ENCODE measurements at places on chromosomes 6 and 20.
A peak's percentile ranks its signal among the peaks of the same experiment; 100 is the strongest.

- DNase-seq, result no peak
Observed at GRCh38 chr6:141208101-141208500, 924.6 kb upstream of the GJE1 start.

- DNase-seq, result no peak
Observed at GRCh38 chr20:56409521-56409920, 2.5 kb upstream of the CASS4 start.

GRCh38 chr20:52268184-52268749, 76.7 kb upstream of the ZFP64 start:
- DNase-seq, result no peak

DNA sequence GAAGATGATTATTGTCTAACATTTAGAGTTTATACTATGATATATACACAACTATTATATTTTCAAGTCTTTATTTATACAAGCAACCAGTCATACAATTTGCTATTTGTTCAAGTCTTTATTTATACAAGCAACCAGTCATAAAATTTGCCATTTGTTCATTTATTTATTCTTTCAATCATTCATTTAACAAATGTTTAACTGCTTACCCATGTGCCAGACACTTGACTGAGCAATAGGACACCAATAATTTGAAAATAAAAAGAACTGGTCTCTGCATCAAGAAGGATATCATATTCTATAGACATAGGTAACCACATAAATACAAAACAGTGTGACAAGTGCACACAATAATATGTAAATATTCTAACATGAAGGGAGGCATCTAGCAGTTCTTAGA, 20.3 kb downstream of the GRIK2 start:
- no peak for DNase-seq

DNA sequence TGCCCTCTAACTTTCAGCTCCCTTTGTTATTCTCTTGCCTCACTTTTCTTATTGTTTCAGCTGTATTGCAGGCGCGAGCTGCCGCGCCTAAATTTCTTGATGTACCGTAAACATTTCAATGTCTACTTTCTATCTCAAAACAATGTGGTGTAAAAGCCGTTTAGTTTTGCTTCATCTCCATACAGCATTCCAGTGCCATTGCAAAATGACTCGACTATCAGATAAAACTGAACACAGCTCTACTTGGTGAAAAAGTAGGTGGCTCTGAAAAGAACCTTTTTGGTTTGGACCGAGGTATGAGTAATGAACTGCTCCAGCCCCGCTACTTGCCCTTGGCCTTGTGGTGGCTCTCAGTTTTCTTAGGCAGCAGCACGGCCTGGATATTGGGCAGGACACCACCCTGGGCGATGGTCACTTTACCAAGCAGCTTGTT, 74.6 kb downstream of the OR2B2 start:
- DNase-seq, result peak; percentile 33

- DNase-seq, result no peak
Observed at GRCh38 chr6:134954272-134955000, 4.5 kb upstream of the ALDH8A1 start.

DNA sequence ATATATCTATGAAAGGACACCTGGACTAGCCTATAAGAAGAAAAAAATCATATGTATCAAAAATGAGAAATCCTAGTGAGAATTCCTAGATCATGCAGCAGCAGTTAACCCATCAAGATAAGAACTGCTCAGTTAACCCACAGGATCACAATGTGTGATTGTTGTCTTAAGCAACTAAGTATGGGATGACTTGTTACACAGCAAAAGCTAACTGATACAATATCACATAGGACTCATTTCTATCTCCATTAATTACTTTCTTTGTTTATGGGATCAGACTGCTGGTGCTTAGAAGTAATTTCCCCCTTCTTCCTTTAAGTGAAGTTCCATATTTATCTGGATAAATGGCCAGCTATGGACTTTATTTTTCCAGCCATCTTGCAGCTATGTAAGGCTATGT, 280.8 kb upstream of the MARCKS start:
- DNase-seq, result no peak

GRCh38 chr6:119340796-119341487, 8.6 kb downstream of the MAN1A1 start:
- DNase-seq, result peak; percentile 25

- DNase-seq, result no peak
Observed at GRCh38 chr20:42530855-42531448, 658.8 kb downstream of the PTPRT start.

DNA sequence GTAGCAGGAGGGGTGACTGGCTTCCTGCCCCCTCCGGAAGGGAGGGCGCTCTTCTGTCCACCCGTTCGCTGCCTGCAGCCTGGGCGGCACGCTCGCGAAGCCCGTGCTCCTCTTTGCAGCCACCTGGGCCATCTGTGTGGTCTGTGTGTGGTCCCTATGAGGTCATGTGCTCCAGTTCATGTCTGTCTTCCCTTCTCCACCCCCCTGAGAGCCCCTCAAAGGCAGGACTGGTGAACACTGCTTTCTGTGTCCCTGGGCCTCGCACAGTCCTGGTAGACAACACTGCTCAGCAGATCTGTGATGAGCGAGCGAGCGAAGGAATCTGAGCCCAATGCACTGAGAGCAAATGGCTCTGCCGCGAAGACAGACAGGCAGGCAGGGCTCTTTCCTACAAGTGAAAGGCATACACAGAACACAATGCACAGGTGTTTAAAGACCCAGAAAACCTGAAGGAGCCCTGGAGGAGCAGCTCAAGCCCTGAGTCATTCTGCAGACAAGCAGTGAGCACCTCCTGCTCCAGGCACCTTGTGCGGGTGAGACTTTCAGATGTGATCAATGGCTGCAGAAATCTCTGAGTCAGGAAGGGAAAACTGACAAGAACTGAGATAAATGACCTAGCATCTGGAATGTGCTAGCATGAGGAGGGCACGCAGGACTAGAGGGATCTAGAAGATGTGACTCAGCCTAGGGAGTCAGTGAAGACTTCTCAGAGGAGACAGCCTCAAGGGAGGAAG, 27.1 kb downstream of the PPP1R3G start:
- DNase-seq, result no peak

DNA sequence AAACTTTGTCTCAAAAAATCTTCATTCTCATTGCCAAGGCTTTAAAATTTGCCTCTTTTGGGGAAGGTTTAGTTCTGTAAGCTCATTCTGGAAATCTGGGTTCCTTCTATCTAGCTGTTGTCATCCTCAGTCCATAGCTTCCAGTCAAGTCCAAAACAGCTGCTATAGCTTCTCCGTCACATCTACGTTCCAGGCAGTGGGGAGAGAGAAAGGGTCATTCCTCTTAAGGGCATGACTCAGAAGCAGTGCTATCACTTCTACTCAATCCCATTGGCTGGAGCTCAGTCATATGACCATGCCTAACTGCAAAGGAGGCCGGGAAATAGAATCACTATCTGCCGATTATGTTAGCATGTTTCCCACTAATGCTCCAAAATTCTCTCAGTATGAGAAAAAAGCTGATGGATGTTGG, 141.4 kb upstream of the PTPN1 start:
- no peak for DNase-seq

GRCh38 chr6:72911463-72912155, 289.7 kb downstream of the KCNQ5 start:
- DNase-seq, result no peak

GRCh38 chr6:68634726-68635411, at the start of gene ADGRB3:
ADGRB3 (plus strand) TSS chr6:68635282; CDS start chr6:68638676, 3,394 bp downstream.
- DNase-seq, result peak; percentile 93

DNA sequence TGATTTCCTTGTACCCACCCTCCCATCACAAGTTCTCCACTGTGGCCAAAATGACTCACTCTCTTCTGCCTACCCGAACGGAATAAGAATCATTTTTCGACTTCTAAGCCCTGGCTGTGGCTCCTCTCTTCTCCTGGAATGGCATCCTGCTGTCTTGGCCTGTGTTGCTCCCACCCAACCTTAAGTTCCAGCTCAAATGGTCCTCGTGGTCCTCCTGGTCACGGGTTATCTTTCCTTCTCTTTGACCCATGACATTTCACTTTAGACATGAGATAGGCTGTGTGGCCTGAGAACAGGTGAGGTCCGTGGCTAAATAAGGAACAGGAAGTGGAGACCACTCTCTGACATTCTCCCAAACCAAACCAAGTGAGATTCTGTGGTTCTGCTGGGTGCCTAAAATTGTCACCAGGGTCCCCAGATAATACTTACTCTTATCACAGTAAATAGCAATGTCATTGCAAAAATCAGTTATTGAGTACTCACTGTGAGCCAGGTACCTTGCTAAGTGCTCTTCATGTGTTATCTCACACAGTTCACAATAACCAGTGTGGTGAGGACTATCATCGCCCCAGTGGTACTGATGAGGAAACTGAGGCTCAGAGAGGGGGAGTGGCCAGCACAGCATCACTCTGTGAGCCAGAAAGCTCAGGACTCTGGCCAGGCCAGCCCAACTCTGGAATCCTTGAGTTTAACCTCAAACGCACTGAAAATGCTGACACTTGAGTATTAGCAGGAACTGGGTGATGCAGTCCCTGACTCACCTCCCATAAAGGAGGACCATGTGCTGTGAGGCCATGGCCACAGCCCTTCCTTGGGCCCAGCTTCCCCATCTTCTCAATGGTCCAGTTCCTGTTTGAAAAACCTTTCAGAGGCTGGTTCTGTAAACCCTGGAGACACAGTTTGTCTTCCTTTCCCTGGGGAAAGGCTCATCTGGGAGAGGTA, 74.8 kb upstream of the SIRPA start:
- DNase-seq, result no peak

GRCh38 chr6:11983306-11983705, 28.8 kb upstream of the HIVEP1 start:
- DNase-seq, result no peak

DNA sequence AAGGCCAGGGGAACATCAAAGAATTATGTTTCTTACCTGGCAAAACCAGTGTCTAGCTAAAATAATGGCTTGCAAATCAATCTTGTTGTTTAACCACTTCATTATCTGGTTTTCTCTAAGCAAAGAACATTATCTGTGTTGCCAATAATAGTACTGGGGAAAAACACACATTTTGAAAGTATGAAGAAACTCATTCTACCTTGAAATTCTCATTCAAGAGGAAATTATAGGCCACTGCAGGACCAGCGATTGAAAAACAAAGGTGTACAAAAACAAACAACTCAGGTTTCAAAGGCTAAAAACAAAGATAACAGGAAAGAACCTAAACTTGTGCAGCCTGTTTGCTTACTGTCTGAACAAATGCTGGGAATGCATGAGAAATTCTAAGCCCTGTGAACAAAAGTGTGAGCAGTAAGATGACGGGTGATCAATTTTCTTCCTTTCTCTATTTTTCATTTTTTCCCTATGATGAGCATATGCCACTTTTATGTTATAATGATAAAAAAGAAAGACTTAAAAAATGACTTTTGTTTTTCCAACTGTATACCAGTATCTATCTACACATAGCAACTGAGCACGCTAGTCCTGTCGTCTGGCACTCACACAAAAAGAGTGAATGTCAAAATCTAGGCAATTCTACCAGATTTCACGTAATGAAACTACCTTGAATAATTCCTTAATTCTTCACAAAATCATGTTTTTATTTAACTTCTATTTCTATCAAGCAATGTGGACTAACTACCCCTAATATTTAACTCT, 117.9 kb downstream of the SGK1 start:
- no peak for DNase-seq

DNA sequence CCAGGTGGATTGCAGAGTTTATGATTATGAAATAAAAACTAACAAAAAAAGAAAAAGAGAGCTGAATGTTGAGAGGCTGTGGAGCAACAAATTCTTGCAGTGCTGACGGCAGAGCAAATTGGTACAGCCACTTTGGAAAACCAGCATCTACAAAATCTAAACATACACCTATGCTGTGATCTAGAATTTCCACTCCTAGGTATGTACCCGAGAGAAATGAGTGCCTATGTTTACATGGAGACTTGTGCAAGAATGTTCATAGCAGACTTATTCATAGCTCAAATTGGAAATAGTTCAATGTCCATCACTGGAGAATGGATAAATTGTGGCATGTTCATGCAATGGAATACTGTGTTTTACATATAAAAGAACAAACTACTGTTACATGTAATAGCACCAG, 3.0 kb upstream of the BLCAP start:
- DNase-seq, result no peak

GRCh38 chr20:58585753-58586540, 65.1 kb upstream of the STX16 start:
- DNase-seq, result no peak

DNA sequence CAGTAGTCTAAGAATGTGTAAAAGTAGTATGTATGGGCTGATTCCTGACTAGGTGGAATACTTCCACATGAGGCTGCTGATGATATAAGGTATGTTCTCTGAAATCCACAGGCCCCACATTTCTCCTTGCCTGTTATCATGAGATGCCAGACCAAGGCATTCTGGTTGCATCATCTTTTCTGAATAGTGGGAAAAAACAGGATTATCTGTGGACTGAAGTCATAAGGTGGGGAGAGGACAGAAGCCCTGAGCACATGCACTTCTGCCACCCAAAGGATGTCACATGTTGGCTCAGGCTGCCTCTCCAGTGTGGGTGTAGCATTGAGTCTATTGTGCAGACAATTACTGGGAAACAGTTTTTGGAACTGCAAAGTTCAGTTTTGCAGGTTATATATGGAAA, 184.5 kb upstream of the RAB32 start:
- no peak for DNase-seq

DNA sequence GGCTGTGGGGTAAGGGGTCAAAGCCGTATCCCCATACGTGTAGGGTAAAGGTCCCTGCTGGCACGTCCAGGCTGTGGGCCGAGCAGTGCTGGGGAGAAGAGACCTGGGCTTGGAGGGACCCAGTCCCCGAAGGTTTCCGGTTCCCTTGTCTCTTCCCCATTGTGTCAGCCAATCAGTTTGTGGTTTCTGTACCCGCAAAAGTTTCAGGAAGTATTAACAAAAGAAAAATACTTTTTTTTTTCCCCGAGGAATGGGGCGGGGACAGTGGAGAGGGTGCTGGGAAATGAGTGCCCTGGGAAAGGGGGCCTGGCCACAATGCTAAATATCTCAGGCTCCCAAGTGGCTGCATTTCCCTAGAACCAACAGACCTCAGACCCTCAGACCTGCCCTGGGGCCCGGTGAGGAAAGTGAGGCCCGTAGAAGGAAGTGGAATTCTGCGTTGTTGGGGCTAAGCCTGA, 15.2 kb upstream of the AMD1 start:
- no peak for DNase-seq

DNA sequence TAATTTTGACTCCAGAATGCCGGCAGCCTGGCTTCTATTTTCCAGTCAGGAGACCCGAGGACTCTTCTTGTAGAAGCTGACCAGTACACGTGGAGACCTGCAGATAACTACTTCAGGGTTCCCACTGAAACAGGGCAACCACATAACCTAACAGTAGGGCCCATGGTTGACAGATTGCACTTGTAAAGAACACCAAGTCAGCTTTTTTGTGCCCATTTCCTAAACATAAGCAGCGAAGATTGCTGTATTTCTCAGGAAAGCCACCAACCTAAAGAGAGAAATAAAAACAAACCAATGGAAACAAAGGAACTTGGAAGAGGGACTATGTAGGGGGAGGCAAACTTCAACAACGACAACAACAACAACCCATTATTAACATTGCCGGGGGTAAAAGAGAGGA, 50.1 kb upstream of the EDN3 start:
- DNase-seq, result no peak

GRCh38 chr6:88785478-88785877, 177.9 kb downstream of the RNGTT start:
- DNase-seq, result no peak

GRCh38 chr6:49416195-49416594, 46.9 kb downstream of the MMUT start:
- no peak for DNase-seq

GRCh38 chr20:50208085-50208491, 17.5 kb downstream of the CEBPB start:
- no peak for DNase-seq

Data from HAP-1 (cell line).